Activated CD4-positive, alpha-beta T cell treated with anti-CD3 and anti-CD28 coated beads for 48 hours (primary cell): ENCODE measurements at places on chromosomes 7 and 10.

DNA sequence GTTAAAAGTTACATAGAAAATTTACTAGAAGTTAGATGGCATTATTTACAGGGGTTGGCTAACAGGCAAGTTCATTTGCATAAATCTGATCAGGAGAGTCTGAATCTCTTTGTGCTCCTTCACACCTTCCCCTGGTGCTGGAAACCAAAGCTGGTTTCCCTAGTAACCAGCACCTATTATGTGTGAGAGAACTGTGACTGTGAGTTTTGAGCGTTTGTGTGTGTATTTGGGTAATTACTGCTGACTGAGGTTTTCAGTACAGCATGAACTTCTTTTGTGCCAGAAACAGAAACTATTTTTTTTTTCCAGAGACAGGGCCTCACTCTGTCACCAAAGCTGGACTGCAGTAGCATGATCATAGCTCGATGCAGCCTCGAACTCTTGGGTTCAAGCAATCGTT is 10.3 kb upstream of the IFIT1B start:
- DNase-seq: no peak

DNA sequence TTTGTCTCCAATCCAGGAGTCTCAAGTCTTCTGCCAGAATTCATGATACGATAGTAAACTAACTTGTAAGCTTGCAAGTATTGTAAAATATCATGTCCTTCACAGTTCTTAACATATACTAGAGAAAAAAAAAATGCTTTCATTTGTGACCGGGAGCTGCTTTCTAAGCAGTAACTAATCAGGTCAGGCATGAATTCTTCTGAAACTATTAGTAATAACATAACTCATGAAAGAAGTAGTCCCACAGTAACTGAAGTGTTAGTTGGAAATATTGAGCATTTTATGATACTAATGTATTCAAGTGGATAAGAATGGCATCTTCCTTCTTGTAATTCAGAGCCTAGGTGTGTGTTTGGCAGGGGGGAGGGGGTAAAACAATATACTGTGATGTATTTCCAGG is 665.6 kb downstream of the DNAJB9 start:
- no peak for DNase-seq

GRCh38 chr10:11881477-11882417 is 58.6 kb downstream of the PROSER2 start:
- no peak for DNase-seq

DNA sequence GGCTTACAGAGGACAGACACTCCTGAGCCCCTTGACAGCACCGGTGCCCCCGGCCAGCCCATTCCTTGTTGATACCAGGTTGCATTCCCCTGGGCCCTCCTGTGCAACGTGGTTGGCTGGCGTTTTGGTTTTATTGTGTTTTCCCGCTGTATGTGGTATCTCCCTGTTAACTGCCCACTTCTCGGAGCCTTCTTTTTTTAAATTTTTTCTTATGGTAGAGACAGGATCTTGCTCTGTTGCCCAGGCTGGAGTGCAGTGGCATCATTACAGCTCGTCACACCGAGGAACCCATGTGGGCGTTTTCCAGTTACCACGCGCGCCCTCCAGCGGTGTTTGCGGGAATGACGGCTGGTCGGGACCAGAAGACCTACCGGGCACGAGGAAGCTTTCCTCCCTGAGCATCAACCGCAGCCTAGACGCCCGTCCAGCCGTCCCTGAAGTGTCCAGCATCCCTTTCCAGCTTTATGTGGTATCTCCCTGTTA is 16.9 kb upstream of the ZFAND2A start:
- DNase-seq: peak; percentile 96

DNA sequence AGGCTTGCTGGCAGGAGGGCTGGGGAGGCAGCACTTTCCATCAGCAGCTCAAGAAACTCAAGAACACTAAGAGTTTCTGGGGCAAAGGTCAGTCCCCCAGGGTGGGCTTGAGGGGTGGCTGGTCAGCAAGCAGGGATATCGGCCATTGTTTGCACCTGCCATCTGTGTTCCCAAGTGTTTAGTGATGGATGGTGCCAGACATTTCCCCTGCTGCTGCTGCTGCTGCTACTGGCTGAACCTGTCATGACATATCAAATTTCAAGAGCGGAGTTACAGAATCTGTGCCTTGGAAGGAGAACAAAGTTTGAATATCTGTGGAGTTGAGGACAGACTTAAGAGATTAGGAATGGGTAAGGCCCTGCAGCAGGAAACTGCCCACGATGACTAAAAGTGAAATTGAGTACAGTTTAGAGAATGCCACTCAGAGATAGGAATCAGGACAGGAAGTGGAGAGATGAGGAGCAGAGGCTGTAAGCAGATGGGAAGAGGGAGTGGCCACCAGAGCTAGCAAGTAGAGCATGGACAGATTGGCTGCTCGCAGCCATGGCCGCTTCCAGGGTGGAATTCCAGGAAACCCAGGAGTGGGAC is 39.2 kb upstream of the PPP1R3C start:
- no peak for DNase-seq

- DNase-seq: peak; percentile 41
These were observed 71.8 kb upstream of the PIK3CG start for GRCh38 chr7:106793015-106793975.
